ENCODE measurements at places on chromosomes 3 and 15. TPM values are rescaled to one million over a fixed set of nuclear protein-coding genes. Genes with fewer than 3 reads are reported as not detected.

DNA sequence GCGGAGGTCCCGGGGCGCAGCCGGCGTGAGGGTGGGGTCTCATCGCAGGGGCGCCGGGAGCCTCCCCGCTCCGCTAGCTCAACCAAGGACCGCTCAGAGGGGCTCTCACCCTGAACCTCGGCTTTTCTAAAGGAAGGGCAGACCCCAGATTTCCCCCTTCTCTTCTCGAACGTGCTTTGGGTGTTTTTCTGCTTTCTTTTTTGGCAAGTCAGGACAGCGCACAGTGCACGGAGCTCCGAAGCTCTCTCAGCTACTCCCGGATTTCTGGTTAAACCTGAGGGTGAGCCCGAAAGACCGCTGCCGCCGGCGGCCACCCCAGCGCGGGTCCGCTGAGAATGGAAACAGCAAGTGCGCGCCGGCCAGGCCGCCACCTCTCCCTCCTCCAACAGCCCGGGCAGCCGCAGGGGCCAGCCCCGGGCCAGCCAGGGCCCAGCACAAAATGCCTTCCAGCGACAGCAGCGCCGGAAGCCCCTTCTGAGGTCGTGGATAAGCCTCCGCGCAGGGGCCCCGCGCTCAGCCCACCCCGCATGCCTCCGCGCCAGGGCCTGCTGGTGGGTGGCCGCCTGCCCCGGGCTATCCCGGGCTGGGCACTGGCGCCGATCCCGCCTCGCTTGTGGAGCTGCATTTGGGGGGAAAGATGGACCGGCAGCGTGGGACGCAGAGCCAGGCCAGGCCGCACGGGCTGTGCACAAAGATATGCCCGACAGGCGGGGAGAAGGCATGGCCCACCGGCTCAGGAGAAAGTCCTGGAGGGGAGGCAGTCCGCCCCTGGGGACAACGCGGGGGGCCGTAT, 8.2 kb upstream of the OCA2 start:
- H3K4me1 ChIP-seq: peaks cover 17% of the 10 kb centered on the region
- no peak overlapping the region for H3K27ac ChIP-seq
- H3K36me3 ChIP-seq: peaks cover 14% of the 10 kb centered on the region
- peak overlapping the region; percentile 60 for H3K4me3 ChIP-seq
- peaks cover 22% of the 10 kb centered on the region for H3K27me3 ChIP-seq

DNA sequence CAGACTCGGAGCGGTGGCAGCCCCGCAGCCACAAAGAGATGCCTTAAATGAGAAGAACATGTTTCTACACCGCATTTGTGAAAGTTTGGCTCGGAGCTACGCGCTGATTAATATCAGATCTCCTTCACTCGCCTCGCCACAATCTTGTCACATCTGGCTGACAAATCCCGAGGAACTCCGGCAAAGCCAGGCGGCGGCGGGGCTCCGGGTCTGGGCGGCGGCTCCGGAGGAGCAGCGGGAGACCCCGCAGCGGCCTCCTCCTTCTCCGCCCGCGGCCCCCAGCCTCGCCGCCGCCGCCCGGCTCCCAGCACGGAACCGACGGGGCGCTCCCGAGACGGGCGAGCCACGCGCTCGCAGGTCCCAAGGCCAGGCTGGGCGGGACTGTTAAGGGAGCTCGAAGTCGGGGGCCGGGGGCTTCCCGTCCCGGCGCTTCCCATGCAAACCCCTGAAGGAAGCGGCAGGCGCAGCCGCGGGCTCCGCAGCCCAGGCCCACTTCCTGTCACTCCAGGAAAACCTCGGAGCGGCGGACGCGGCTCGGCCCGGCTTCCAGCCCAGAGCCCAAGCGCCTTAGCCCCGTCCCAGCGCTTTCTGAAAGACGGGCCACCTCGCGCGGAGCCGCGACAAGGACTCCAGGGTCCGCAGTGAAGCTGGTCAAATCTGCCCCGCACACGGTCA, 1.2 kb downstream of the BNC1 start:
- no peaks in the 10 kb centered on the region for H3K36me3 ChIP-seq
- H3K4me1 ChIP-seq: peaks cover 7% of the 10 kb centered on the region
- no peak overlapping the region for H3K27ac ChIP-seq
- DNase-seq: no peak

Gene POU1F1
- total RNA-seq: not detected

DNA sequence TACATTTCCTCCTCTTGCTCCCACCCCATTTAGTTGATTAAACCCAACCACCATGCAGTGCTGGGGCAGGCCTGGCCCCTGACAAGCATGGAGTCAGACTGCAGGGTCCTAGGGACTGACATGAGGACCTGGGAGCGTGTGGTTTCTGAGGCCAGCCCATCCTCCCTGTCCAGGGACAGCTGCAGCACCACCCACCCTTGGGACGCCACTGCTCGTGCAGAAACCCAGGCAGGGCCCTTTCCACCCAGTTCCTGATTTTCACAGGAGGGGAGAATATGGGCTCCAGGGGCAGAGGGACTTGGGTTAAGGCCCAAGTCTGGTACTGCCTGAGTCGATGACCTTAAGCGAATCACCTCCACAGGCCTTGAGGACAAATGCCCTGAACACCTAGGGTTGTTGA, 23.7 kb downstream of the PLXND1 start:
- peaks cover 35% of the 10 kb centered on the region for H3K4me1 ChIP-seq
- no peak for DNase-seq
- no peak overlapping the region for H3K27ac ChIP-seq
- H3K4me3 ChIP-seq: no peak overlapping the region

- no peak overlapping the region for H3K27ac ChIP-seq
- no peak overlapping the region for H3K4me3 ChIP-seq
- peaks cover 31% of the 10 kb centered on the region for H3K36me3 ChIP-seq
- DNase-seq: peak; percentile 18
- H3K4me1 ChIP-seq: peaks cover 15% of the 10 kb centered on the region
- peaks cover 7% of the 10 kb centered on the region for H3K27me3 ChIP-seq
Observed at GRCh38 chr15:40293905-40294895, 11.3 kb upstream of the ANKRD63 start.

GRCh38 chr3:50339485-50340146, 1.0 kb downstream of the RASSF1 start:
- peak overlapping the region; percentile 98 for H3K27ac ChIP-seq
- H3K36me3 ChIP-seq: no peaks in the 10 kb centered on the region
- peaks cover 63% of the 10 kb centered on the region for H3K4me1 ChIP-seq
- H3K27me3 ChIP-seq: no peaks in the 10 kb centered on the region
- peak overlapping the region; percentile 84 for H3K4me3 ChIP-seq

- no peak overlapping the region for H3K4me3 ChIP-seq
- DNase-seq: no peak
- no peaks in the 10 kb centered on the region for H3K4me1 ChIP-seq
- H3K27ac ChIP-seq: no peak overlapping the region
Observed at GRCh38 chr3:187400756-187401155, 32.6 kb downstream of the RTP4 start.

GRCh38 chr15:28913171-28913765, 27.5 kb downstream of the APBA2 start:
- H3K36me3 ChIP-seq: no peaks in the 10 kb centered on the region
- no peaks in the 10 kb centered on the region for H3K4me1 ChIP-seq
- peak; percentile 34 for DNase-seq

Gene ROPN1
- total RNA-seq: not detected

- H3K36me3 ChIP-seq: no peaks in the 10 kb centered on the region
- peaks cover 6% of the 10 kb centered on the region for H3K27me3 ChIP-seq
- DNase-seq: peak; percentile 55
- peaks cover 15% of the 10 kb centered on the region for H3K4me1 ChIP-seq
Observed at GRCh38 chr15:34436956-34437442, 609 bp downstream of the GOLGA8A start.

DNA sequence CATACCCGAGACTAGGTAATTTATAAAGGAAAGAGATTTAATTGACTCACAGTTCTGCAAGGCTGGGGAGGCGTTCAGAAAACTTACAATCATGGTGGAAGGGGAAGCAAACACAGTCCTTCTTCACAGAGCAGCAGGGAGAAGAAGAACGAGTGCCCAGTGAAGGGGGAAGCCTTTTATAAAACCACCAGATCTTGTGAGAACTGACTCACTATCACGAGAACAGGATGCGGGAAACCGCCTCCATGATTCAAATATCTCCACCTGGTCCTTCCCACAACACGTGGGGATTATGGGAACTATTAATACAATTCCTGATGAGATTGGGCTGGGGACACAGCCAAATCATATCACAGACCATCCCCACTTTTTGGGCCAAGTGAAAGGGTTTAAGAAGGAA, 58.8 kb upstream of the CTXND1 start:
- no peaks in the 10 kb centered on the region for H3K36me3 ChIP-seq
- DNase-seq: no peak
- peaks cover 14% of the 10 kb centered on the region for H3K27me3 ChIP-seq
- no peak overlapping the region for H3K4me3 ChIP-seq
- H3K27ac ChIP-seq: no peak overlapping the region
- no peaks in the 10 kb centered on the region for H3K4me1 ChIP-seq

DNA sequence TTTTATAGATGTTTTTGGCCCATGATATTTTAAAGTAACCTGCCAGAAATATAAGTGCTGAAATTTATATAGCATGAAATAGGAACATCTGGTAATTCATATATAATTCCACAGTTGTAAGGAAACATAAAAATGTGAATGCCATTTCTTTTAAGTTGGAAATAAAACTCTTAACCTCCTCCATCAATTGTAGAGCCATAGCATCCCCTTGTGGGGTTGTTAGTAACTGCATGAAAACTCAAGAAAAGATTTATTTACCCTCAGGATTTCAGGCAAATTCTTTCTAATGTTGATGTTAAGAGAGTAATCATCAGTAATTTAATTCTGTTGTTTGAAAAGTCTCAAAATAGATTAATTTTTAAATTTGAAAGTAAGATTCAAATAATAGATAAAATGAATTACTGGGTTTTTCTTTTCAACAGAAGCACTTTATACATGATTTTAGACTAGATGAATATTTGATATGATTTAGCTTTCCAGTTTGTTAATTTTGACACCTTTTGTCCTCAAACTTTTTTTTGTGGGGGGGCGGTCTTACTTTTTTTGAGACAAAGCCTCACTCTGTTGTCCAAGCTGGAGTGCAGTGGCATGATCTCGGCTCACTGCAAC, 74.7 kb downstream of the RASA2 start:
- DNase-seq: no peak
- H3K4me3 ChIP-seq: no peak overlapping the region
- H3K27me3 ChIP-seq: no peaks in the 10 kb centered on the region
- peaks cover 52% of the 10 kb centered on the region for H3K36me3 ChIP-seq
- H3K4me1 ChIP-seq: no peaks in the 10 kb centered on the region
- no peak overlapping the region for H3K27ac ChIP-seq

GRCh38 chr3:55147856-55148720, 220.2 kb upstream of the LRTM1 start:
- no peaks in the 10 kb centered on the region for H3K4me1 ChIP-seq
- DNase-seq: no peak
- H3K4me3 ChIP-seq: no peak overlapping the region
- no peaks in the 10 kb centered on the region for H3K27me3 ChIP-seq

DNA sequence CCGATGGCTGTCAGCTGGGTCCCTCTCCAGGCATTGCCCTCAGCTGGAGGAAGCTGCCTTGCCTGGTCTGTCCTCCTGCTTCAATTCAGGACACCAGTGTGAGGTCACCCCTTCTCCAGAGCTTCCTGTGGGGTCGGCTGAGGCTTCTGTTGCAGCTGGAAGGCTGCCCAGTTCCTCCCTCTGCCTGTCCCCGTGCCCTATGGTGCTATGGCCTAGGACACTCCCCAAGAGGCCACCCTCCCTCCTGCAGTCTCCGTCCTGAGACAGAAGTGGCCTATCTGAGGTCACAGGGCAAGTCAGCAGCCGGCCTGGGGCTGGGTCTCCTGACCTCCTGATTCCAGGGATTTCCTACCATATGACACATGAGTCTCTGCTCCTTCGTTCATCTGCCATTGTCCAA, 57.9 kb downstream of the RASGRF1 start:
- no peak for DNase-seq
- no peak overlapping the region for H3K27ac ChIP-seq
- H3K4me1 ChIP-seq: no peaks in the 10 kb centered on the region
- no peaks in the 10 kb centered on the region for H3K27me3 ChIP-seq
- H3K4me3 ChIP-seq: no peak overlapping the region

Gene KBTBD13
- not detected for total RNA-seq

Gene ATP13A5
- total RNA-seq: 2.0 TPM

- no peaks in the 10 kb centered on the region for H3K27me3 ChIP-seq
- no peak overlapping the region for H3K4me3 ChIP-seq
- H3K27ac ChIP-seq: no peak overlapping the region
- DNase-seq: no peak
- no peaks in the 10 kb centered on the region for H3K4me1 ChIP-seq
Observed at GRCh38 chr3:182397164-182397563, 396.1 kb upstream of the ATP11B start.

Gene DPH3
- 29.0 TPM for total RNA-seq

Gene CADM2
- total RNA-seq: 0.83 TPM

DNA sequence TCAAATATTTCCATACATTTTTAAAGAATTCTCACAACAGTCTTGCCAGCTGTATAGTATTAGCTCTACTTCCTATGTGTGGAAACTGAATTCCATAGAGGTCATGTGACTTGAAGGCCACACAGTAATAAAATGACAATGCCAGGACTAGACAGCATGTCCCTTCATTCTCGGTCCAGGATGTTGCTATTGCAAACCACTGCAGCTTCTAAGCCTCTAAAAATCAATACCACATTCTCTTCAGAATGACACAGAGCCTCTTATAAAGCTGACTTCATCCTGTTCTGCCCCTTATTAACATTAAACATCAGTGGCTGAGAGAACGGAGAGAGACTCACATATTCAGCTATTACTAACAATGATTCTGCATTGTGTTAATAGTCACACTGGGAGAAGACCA, 240.3 kb upstream of the PEX5L start:
- no peaks in the 10 kb centered on the region for H3K4me1 ChIP-seq
- H3K36me3 ChIP-seq: no peaks in the 10 kb centered on the region
- no peak overlapping the region for H3K4me3 ChIP-seq
- DNase-seq: no peak
- no peaks in the 10 kb centered on the region for H3K27me3 ChIP-seq

Gene SNX22
- total RNA-seq: 17.4 TPM

Gene GPR87
- total RNA-seq: 0.24 TPM

DNA sequence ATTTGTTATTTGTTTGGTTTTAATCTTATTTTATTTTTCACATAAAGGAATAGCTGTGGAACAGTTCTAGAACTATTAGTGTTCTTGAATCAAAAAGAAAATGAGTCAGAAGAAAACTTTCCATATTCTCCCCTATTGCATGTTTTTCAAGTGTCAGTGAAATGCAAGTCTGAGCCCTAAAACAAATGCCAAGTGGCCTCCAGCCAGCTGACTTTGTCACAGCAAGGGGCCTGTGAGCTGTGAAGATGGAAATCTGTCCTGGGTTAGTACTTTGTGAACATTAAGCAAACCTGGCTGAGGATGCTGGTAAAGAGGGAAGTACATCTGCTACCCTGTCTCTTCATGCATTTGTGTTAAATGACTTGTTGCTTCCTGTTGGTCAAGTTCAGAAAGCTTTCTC, 14.2 kb downstream of the LRRC49 start:
- H3K4me3 ChIP-seq: no peak overlapping the region
- H3K27ac ChIP-seq: no peak overlapping the region
- peaks cover under 1% of the 10 kb centered on the region for H3K36me3 ChIP-seq
- H3K4me1 ChIP-seq: no peaks in the 10 kb centered on the region
- DNase-seq: no peak

DNA sequence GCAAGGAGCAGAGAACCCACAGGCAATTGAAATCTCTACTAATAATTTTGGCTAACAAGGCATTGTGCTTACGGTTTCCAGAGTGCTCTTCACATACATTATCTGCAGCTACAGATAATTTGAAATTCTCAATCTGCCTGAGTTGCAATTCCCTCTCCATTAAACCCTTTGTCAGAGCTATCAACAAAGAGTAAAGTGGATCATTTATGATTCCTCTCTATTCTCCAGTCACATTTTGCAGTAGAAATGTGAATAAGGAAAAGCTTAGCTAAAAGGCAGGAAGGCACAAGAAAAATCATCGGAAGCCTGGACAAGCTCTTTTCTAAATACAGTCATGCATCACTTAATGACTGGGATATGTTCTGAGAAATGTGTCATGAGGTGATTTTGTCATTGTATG, 49.6 kb downstream of the FAM98B start:
- no peaks in the 10 kb centered on the region for H3K4me1 ChIP-seq
- no peaks in the 10 kb centered on the region for H3K27me3 ChIP-seq
- H3K36me3 ChIP-seq: peaks cover 4% of the 10 kb centered on the region
- H3K27ac ChIP-seq: no peak overlapping the region
- DNase-seq: no peak
- H3K4me3 ChIP-seq: no peak overlapping the region
